ENCODE measurements at places on chromosomes 6 and 20.

- no peak for DNase-seq
Observed at GRCh38 chr6:5671601-5672559, 334.8 kb downstream of the NRN1 start.

DNA sequence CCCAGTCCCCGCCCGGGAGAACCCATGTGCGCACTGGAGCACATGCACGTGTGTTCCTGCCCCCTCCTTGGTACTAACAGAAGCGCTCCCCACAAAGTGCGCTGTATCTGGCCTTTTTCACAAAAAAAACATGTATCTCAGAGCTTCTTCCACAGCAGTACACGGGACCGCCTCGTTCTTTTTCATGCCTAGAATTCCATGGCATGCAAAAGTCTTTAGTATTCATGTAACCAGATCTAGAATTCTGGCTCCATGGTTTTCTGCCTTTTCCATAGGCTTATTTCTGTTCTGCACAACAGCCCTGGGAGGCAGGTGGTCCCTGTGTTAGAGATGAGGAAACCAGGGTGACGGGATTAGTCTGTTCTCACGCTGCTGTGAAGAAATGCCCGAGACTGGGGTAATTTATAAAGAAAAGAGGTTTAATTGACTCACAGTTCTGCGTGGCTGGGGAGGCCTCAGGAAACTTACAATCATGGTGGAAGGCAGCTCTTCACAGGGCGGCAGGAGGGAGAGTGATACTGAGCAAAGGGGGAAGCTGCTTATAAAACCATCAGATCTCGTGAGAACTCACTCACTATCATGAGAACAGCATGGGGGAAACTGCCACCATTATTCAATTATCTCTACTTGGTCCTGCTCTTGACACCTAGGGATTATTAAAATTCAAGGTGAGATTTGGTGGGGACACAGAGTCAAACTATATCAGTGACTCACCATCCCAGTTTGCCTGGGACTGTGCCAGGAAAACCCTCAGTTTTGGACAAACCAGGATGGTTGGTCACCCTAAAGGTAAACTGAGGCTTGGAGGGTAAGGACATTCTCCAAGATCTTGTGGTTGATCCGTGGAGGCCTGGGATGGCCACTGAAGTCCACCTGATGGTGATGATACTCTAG, 41.0 kb downstream of the C20orf203 start:
- no peak for DNase-seq

DNA sequence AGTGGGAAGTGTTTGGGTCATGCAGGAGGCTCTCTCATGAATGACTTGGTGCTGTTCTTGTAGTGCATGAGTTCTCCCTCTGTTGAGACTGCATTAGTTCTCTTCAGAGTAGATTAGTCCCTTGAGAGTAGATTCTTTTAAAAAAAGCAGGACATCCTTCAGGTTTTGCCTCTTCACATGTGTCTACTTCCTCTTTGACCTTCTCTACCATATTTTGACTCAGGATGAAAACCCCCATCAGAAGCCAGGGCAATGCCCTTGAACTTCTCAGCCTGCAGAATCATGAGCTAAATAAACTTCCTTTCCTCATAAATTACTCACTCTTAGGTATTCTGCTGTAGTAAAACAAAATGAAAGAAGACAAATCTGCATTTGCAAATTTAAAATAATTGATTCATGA, 170.3 kb downstream of the CD109 start:
- DNase-seq = no peak

DNA sequence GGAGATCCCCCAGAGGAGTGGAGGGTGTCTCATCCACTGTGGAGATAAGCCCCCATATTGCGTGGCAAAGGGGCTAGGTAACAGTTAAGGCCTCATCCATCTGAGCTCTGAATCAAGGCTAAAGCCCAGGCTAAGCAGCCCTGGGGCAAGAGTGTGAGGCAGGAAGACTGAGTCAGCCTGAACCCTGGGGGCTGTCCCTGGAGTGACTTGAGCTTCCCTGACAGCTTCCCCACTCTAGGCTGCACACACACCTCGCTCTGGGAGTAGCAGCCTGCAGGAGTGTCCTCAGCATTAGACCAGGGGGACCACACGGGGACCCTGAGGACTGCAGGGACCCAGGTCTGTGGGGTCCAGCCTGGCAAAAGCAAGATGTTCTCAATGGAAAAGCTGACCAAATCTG, 27.9 kb downstream of the UBD start:
- no peak for DNase-seq

DNA sequence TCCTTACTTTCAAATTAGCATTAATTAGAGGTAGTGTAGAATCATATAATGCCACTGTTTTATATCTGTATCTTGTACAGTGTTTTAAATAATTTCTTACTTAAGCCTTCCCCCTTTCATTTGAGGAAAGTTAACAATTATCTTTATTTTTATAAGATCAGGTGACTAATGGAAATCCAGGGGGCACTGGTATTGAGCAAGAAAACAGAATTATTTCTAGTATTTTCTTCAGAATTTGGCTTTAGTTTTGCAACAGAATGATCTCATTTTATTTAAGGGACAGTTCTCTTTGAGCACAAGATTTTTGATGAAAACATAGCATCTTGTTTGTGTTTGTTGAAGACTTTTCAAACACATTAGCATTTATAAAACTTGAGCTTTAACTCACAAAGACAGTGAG, 55.9 kb downstream of the RNF217 start:
- no peak for DNase-seq

DNA sequence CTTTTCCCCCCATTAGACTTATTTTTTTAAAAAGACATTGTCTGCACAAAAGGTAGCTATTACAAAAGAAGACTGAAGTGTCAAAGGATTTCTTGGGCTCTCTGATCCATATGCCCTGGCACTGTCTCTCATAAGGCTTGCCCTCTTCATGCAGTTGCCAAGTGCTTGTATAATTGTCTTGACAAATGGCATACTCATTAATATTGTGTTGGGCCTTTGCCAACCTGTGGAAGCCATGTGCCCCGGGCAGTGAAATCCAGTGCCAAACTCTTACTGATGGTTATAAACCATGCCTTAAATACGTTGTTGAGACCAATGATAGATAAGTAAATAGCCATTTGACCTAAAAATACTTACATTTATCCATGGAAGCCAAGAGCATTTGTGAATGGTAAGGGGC, 98.1 kb downstream of the FARS2 start:
- no peak for DNase-seq

Measured in neural progenitor cell (in vitro differentiated cells).